ENCODE measurements at places on chromosomes 1 and 21. TPM values are rescaled to one million over a fixed set of nuclear protein-coding genes. Genes with fewer than 3 reads are reported as not detected.

The GPR89B gene
- 26.0 TPM for total RNA-seq

The SPATA46 gene
- total RNA-seq = not detected

The SLC1A7 gene
- not detected for total RNA-seq

The MARK1 gene
- total RNA-seq = 105 TPM

The HSD3B1 gene
- not detected for total RNA-seq

The SMPDL3B gene
- not detected for total RNA-seq

The GNG4 gene
- 124 TPM for total RNA-seq

The LAMB3 gene
- total RNA-seq = 0.54 TPM

- DNase-seq = no peak
Observed at GRCh38 chr21:40422896-40423635, 423.9 kb downstream of the DSCAM start.

DNA sequence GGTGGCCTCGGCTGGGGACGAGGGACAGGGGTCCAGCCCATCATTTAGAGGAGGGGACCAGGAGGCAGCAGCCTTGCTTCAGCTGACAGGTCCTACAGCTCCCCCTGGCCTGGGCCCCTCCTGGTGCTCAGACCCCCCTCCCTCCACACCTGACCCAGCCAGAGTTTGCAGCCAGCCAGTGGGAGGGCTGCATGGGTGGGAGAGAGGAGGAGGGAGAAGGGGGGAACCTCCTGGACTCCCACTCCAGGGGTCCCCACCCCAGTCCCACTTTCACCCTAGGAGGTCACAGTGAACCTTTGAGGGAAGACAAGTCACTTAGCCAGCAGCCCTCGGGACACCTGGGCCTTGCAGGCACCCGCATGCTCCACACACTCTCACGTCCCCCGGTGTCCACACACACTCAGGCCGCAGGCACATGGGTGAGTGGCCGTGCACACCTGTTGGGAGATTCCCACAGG, 108.9 kb upstream of the ZBTB40 start:
- DNase-seq = no peak

DNA sequence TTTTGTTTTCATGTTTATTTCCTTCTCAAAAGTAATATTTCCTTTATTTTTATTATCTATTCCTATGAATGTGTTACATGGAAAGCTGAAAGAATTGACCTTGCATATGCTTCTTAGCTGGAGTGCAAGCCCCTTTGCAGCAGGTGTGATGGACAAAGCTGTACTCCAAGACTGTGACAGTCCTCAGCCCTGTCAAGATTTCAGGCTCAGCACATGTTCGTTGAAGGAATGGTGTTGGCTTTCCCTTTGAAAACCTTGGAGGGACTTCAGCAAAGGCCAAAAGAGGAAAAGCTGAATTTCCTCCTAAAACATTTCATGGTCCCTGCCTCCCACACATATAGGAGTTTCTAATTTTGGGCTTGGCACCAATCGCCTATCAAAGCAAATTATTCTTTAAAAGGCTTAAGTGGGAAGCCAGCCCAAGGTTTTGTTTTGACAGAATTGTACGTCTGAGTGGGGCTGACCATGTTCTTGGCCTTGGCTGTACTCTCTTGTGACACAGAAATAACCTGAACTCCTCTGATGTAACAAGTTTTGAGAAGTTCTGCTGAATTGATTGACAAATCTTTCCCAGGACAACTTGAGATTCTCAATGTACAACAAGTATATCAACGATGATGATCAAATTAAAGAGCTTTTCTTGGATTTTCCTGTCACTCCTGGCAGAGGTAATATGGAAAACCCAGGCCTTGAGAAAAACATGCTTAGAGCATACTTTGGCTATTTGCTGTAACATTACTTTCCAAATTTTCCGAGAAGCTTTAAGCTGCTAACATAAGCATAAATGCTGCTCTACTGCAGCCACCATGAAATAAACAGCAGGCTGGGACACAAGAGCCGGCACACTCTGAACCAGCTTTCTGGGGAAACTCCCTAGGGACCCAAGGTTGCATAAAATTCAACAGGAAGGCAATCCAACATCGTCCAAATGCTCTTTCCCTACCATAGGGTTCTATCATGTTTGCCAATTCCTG, 135.7 kb upstream of the ZNF648 start:
- DNase-seq = no peak

DNA sequence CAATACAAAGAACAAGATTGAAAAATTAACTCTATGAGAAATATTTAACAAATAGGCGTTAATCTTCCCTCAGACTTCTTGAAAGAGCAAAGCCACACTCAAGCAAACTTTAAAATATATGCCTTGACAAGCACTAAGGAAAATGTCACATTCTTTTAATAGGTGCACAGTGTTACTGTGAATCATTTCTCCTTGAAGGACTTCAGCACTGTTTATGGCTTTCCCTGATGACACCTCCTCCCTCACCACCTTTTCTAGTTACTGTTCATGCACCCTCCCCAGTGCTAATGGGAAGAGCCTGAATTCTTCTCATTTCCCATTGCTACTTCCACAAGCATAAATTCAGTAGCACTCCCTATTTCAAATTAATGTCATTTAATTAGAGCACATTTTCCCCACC, 299.5 kb upstream of the RRP15 start:
- DNase-seq = no peak

DNA sequence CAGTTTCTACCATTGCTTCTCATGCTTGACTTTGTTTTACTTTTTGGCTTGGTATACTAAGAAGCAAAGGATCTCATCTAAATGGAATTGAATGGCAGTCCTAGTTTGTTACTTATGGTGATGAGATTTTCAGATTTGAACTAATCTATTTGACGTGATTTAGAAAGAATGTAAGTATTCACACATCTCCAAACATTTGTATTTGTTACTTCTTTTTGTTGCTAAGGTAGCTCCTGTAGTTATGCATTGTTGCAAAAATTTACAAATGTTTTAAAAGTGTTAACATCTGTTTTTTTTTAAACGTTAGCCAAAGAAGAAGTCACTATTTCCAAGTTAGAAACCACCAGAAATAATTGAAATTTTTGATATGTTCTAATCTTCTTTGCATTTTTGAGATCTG, 222.5 kb downstream of the RPS6KC1 start:
- DNase-seq = no peak

DNA sequence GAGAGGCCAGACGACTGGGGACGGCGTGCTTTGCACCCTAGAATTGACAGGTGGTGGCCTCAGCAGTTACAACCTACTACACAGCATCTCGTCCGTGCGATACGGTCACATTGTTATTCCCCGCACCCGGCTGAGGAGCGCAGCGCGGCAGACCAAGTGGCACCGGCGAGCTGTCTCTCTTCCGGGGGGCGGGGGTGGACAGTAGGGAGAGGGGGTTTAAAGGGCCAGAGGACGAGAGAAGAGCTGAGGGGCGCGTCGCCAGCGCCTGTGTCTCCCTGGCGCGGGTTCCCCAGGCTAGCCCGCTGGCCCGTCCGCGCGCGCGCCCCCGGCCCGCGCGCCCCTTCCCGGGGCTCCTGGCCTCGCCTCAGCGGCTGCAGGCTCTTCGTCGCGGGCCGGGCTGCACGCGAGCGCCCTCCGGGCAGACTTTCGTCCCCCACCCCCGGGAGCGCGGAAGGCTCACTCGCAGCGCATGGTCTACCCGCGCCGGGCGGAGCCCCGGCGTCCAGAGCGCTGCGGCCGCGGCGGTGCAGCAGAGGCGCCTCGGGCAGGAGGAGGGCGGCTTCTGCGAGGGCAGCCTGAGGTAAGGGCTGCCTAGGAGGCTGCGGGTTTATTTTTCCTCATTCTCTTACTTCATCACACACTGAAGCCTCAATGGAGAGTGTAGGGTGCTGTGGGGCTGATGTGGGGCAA, at the start of gene PDE4B:
Gene PDE4B, plus strand, starts transcription at position 227 of the 690 bp plus-strand sequence.
- peak; percentile 76 for DNase-seq

DNA sequence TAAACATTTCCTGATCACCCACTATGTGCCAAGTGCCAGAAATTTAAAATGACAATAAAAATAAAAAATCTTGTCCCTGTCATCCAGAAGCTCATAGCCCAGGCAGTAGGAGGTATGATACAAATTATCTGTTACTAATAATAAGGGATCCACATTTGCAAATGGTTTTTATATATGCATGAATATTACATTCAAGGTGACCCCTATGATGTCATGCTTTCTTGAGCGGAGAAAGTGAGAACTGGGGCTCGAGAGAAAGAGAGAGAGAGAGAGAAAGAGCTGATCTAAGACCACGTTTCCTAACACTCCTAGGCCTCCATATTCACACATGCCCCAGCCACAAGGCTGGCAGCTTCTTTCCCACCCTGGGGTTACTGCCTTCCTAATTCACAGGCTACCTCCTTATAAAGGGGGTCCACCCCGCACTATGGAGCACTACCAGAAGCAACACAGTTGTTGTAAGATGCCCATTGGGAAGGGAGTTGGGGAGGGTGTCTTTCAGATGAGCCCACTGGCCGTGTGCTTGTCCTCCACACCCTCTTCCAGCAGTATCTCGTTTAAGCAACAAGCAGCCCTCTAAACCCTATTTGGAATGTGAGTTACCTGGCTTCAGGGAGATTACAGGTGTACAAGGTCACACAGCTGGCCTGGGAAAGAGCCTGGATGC, 28.8 kb upstream of the LRRN2 start:
- no peak for DNase-seq

- DNase-seq = no peak
Observed at GRCh38 chr1:105483436-105483835, 1573.0 kb upstream of the PRMT6 start.

- no peak for DNase-seq
Observed at GRCh38 chr1:209375671-209376365, 207.7 kb upstream of the CAMK1G start.

DNA sequence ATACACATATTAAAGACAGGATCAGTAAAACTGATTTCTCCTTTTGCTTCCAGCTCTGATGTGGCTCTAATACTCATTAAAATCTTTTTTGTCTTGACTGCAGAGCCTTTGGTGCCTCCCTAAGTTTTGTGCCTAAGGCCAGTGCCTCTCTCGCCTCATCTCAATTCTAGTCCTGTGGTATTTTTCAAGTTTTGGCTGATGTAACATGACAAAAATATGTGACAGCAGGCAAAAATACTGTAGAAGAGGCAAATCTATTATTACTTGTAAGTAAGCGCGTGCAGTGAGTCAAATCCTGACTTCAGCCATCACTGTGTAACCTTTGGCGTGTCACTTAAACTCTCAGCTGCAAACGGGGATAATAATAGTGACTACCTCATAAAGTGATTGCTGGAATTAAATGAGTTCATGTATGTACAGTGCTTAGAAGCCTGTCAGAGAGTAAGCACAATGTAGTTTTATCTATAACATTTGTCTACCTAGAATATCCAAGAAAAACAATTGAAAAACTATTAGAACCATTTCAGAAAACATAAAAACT, 74.0 kb downstream of the MAB21L3 start:
- no peak for DNase-seq

GRCh38 chr1:225739542-225740107, 38.0 kb upstream of the SRP9 start:
- no peak for DNase-seq

All from glutamatergic neuron (in vitro differentiated cells).